Omental fat pad (tissue), 4 donors: ENCODE measurements at places on chromosomes 6 and 20.

GRCh38 chr6:137740967-137741761 is 125.9 kb upstream of the TNFAIP3 start:
- no peak for DNase-seq

DNA sequence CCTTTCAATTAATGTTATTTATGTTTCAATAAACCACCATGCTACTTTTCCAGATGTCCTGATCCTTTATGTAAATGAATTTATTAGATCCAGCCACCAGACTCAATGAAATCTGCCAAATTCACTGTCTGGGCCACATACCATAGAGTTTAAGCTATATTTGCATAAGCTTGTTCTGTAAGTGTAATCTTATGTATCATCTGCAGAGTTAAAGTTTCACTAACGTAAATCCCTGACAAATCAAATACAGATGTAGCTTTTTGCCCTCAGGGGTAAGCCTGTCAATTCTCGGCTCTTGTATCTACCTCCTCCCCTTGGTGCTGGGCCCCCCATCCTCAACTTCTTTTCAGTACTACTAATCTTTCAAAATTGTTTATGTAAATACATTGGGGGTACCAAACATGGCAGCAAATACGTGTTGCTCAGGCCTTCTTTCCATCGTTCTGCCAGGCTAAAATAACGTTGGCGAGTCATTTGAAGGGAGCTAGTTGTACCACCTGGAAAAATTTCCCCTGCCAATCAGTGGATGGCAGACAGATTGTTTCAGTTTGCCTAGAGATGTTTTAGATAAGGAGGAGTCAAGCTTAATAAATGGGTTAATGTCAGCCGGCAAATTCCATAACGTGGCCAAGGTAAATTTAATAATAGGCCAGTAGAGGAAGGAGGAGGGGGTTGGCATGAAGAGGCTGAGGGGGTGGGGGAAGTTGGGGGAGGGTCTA is 79.6 kb downstream of the RPS12 start:
- no peak for DNase-seq

GRCh38 chr6:65285275-65285674 is 421.8 kb downstream of the EYS start:
- DNase-seq, result no peak

- no peak for DNase-seq
Observed at GRCh38 chr6:13147376-13147775, 181.0 kb downstream of the TBC1D7 start.

GRCh38 chr20:47221036-47221625 is 135.4 kb downstream of the ZMYND8 start:
- DNase-seq, result no peak

DNA sequence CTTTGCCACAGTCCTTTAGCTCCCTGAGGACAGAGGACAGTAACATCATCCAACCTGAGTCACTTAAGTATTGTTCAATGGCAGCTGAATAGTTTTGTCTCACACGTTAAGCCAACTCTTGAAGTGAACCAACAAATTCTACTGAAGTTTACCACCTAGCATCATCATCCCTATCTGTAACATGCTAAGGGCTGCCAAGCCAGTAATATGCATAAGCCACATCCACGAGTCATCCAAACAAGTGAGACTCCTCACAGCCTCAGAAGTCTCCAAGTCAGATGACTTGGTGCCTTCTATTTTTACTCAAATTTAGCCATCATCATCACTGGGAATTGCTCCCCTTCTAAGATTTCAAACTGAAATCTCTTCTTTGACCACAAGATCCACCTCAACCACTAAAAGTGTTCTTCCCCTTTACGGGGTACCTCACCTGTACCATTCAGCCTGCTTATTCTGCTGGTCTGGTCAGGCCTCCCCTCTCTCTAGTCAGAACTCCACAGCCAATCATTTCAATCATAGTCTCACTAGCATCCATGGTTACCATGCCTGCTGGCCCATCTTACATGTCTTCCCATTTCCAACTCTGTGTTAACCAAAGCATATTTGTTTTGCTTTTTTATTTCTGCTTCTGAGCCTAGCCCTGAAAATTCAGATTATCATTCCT is 73.7 kb downstream of the DTNBP1 start:
- no peak for DNase-seq

- DNase-seq, result no peak
Observed at GRCh38 chr20:5448449-5449118, 131.8 kb upstream of the PROKR2 start.

DNA sequence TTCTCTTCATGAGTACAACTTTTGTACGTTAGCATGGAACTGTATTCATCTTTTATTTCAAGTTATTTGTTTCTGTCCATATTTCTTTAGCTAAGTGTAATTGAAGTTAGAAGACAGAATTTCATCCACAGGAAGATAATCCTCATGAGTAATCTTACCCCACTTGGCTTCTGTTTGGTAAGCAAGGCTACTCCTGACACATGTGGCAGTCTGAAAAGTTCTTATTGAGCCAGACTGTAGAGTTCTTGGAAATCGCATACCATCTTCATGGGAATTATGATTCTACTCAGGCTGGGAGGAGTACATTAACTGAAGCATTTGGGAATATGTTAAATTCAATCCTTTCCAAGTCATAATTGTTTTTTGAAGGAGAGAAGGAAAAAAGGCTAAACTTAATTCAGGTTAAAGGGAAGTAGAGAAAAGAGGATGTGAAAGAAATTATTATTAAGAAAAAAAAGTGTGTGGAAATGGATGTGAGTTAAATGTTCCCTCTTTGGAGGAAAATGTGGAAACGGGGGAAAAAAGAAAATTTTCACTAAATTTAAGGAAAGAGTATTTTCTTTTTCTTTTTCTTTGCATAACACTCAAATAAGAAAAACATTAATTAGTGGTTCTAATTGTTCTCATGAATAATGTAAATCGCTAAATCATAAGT is 41.5 kb upstream of the TENT5A start:
- DNase-seq, result no peak

DNA sequence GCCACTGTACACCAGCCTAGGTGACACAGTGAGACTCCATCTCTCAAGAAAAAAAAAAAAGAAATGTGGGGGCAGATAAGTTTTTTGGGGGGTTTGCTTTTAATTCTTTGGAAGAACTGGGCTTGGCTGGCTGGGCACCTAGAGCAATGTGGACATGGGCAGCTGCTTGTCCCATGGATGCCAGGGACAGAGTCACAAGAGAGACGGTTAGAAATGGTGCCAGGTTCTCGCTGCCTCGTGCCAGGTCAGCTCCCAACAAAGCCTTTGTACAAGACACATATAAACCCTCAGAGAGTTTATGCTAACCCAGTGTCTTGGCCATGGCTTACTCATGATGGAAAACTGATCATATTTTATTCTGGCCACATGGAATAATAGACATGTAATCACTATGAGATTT is 76.2 kb upstream of the ESR1 start:
- no peak for DNase-seq

GRCh38 chr20:53077373-53078205 is 105.4 kb downstream of the TSHZ2 start:
- DNase-seq, result peak; percentile 50

DNA sequence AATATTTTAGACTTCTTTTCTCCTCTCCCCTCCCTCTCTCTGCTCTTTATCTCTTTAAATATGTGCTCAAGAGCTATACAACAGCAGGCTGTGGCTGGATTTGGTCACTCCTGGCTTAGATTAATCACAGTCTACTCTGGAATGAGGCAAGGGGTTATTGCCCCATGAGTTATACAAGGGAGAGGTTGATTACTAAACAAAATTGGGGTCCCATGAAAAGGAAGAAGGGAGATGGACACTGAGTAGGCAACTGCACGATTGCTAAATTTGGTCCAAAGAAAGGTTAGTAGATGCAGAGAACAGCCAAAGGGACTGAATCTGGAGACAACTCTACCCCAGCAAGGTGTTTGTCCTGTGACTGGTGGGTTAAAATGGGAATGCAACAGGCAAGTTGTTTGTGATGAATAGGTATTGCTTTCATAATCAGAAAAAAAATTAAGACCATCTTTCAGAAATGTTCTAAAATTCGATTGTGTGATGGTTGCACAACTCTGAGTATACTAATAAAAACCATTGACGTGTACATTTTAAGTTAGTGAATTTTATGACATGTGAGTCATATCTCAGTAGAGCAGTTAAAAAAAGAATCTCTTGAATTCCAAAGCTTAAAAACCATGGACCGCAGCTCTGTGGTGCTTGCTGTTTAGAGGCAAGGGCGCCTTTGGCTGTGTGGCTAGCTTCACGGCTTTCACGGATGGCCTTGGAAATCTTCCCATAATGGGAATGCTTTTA is 57.1 kb downstream of the KIZ start:
- no peak for DNase-seq

DNA sequence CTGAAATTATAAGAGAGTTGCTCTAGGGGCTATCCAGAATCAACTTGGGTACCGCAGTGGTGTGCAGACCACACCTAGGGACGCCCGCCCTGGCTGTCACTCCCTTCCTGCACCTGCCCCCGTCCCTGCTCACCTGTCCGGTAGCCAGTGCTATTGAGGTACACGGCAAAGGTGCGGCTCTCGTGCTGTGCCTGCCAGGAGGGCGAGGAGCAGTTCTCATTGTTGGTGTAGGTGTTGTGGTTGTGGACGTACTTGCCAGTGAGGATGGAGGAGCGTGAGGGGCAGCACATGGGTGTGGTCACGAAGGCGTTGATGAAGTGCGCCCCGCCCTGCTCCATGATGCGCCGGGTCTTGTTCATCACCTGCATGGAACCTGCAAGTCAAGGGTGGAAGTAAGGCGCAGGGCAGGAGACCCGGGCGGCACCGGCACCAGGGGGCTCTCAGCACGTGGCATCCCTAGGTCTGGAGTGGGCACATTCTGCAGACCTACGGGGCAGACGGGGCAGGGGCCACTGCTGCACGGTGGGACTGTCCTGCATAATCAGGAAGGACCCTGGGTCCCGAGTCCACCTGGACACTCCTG is 48.6 kb downstream of the SULF2 start:
- DNase-seq, result no peak

GRCh38 chr6:159557031-159557430 is 136.0 kb downstream of the SOD2 start:
- no peak for DNase-seq

DNA sequence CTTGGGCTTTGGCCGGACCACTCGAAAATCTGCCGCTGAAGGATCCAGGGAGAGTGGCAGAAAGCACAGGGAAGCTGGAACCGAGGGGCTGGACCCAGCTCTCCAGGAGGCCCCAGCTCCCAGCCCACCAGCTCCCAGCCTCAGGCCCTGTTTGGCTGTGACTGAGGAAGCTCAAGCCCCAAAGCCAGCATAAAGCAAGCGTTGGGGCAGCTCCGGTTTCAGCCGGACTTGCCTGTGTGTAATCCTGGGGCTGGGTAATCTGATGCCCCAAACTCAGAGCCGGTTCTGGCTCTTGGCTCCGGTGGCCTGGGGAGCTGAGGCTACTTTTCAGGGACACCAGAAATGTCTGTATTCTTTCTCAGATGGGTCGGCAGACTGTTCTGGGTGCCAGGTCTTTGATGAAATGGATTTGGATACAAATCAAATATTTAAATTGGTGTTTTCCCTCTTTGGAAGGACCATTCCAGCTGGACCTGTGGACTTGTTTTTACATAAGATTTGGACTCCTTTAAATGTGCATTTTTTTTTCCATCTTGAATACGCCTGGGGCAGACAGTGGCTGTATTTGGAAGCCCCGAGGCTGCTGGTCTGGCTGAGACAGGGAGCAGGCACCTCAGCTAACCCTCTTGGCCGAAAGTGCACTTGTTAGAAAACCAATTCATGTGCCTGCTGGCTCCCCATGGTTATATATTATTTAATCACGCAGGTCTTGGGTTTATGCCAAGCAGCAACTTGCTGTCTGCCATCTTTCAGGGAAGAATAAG is 29.7 kb downstream of the RPP40 start:
- DNase-seq, result no peak

DNA sequence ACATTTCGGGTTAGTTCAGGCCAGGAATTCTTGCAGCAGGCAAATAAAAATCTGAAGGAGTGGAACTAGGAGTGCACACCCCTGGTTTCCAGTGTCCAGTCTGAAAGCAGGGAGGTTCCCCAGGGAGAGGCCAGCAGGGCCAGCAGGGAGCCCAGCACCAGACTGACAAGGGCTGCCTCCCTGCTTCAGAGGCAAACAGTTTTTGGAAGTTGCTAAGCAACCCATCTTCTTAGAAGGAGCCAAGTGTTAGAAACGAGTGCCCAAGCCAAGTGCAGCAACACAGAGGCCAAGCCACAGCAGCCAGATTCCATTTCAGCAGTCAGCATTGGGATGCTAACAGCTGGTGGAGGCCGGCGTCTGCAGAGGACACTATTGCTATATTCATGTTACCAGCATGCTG is 179.1 kb downstream of the SYNDIG1 start:
- DNase-seq, result no peak

DNA sequence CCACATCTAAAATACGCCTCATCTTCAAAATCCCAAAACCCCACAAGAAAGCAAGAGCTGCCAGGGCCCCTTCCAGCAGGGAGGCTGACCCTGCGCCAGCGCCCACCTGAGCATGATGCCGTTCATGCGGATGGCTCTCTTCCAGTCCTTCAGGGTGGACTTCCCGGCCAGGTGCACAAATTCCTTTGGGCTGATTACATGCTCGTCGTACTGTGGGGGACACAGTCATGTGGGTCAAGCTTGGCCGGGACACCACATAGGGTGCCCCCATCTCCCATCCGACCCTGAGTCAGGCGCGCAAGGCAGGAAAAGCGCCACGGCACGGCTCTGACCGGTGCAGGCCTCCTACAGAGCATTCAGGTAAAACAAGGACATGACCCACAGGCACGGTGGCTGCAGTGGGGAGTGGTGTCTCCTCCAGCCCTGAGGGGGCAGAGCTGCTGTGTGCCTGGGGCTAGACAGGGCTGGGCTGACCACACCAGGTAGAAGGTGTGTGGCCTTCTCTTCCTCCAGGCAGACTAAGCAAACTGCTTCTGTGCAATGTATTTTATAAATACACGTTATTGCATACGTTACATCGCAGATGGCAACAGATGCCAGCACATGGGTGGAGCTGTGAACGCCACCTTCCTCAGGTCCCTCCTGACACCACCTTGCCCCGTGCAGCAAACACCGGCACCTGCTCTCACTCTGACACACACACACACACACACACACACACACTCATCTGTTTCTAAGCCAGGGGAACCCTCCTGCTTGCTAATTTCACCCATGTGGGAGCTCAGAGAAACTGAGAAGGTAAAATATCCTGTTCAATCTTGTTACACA is 23.8 kb upstream of the HELZ2 start:
- no peak for DNase-seq

GRCh38 chr6:90229331-90230010 is 67.2 kb downstream of the BACH2 start:
- DNase-seq, result no peak

GRCh38 chr6:84078335-84078734 is 44.8 kb downstream of the MRAP2 start:
- no peak for DNase-seq

DNA sequence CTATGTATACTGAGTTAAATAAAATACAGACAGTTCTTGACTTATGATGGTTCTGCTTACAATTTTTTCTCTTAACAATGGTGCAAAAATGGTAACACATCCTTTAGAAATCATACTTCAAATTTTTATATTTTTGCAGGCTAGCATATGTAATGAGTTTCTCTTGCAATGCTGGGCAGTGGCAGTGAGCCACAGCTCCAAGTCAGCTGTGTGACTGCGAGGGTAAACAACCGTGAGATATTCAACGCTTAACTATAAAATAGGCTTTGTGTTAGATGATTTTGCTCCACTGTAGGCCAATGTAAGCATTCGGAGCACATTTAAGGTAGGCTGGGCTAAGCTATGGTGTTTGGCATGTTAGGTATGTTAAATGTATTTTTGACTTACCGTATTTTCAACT is 136.1 kb downstream of the PLCB4 start:
- no peak for DNase-seq
